Renal pelvis (tissue), 12 donors: ENCODE measurements at places on chromosomes 3 and 15. TPM values are rescaled to one million over a fixed set of nuclear protein-coding genes. Genes with fewer than 3 reads are reported as not detected.

GRCh38 chr3:4492208-4493013 lies 737 bp upstream of the ITPR1 start:
- no peak for DNase-seq

DNA sequence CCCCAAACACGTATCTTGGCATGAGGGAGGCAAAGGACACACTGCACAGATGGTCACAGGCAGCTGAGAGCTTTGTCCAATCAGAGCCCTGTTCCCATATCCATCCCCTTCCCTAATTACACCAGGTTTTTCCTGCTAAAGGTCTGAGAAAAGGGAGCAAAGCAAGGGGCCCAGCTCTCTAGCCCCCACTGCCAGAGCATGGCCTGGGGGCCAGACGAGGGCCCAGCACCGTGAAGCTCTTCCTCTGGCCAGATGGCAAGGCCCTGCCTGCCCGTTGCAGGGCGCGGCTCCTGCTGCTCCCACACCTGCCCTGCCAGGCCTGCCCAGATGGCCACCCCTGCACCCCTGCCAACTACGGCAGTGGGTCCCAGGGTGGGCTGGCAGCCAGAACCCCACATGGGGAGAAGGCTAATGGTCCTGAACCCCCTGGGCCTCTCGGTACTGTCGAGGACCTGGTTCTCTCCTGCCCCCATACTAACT lies 3.2 kb downstream of the SHF start:
- no peak for DNase-seq

The TM4SF4 gene
- polyA plus RNA-seq, result 3.6 TPM

GRCh38 chr3:147940405-147941193 lies 531.4 kb downstream of the ZIC1 start:
- no peak for DNase-seq

DNA sequence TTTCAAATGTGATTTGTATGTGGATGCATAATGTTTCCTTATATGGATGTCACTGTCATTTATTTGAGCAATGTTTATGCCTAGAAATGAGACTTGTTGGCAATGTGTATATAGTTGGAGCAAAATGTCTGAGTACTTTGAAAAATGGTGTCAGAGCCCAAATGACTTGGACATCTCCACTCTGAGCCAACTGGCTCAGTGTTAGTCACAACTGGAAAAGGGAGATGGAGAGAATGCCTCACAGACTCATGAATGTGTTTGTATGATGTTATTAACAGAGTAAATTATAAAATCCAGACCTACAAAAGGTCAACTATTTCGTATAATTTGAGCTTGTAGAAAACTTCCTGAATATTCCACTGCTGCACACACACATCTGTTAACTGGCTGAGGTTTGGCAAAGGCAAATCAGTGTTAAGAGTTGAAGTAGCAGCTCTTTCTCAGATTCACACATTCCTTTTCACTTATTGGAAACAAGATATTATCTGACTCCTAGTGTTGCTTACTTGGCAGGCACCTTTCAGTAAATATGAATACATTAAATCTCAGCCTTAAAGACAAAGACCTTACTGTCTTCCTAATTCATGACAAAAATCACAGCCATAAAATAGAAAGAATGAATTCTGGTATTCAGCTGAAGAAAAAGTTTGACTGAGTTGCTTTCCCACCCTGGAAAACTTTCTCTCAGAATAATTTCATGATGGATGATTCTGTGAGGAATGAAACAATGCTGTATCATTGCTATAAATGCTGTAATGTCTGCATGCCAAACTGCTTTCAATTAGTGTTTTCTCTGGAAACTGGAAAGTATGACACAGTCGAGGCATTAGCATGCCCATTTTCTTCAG lies 27.0 kb downstream of the ADIPOQ start:
- no peak for DNase-seq

DNA sequence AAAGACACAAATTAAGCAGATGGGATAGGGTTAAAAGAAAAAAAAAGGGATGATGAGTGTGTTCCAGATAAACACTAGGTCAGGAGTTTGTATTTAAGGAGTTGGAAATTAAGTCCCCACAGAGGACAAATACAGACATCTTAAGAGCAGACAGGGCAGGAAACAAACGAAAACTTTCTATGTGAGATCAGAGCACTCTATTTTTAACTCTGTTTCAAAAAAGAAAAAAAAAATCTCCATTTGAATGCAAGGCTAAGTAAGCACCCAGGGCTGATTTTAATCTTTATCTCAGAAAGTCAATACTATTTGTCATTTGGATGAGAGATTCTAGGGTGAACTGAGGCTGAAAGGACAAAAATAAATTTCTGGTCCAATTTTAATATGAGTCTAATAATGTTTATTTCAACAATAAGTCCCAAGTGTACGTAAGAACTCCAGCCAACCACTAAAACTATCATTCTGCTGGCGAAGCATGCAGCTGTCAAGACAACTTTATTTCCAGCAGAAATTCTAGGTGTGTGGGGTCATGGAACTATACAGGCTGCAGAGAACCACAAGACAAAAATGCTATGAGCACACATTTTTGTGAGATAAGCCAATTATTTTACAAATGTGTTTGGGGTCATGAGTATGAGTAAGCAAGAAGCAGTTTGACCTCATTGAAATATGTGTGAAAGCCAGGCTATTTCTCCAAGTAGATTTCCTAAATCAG lies 186.1 kb downstream of the FMN1 start:
- no peak for DNase-seq

The CCDC54 gene
- not detected for polyA plus RNA-seq

- DNase-seq, result no peak
Measured at GRCh38 chr3:63555767-63556166, 96.7 kb upstream of the SNTN start.

DNA sequence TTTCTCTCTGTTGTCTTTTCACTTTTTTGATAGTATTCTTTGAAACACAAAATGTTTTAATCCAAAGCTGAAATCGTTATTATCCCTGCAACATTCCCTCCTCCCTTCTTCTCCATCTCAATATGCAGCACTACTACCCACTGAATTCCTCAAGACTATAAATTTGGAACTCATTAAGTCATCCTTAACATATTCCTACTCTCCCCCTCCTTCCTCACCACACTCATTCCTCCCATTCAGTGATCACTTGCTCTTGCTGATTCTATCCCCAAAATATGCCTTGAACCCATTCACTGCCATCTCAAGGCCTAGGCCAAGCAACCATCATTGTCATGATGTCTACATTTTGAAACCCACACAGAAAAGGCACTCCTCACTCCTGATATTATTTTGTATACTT lies 2.4 kb upstream of the PIK3R4 start:
- no peak for DNase-seq

- DNase-seq, result no peak
Measured at GRCh38 chr3:88632226-88632625, 475.2 kb upstream of the EPHA3 start.

The C3orf70 gene
- polyA plus RNA-seq, result 7.1 TPM

DNA sequence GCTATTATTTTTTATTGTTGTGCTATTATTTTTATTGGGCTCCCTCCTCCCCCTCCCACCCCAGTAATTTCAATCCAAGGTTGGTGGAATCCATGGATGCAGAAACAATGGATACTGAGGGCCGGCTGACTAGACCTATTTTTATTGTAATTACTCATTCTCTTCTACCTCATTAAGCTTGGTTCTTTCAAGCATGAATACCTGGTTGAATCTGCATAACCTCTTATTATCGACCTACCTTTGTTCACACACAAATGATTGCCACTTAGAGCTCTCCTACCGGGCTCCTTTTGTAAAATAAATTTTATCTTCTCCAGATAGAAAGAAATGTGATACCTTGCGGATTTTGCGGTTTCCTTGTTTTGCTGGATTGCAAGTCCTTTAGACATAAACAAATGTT lies 31.6 kb downstream of the BTD start:
- no peak for DNase-seq

DNA sequence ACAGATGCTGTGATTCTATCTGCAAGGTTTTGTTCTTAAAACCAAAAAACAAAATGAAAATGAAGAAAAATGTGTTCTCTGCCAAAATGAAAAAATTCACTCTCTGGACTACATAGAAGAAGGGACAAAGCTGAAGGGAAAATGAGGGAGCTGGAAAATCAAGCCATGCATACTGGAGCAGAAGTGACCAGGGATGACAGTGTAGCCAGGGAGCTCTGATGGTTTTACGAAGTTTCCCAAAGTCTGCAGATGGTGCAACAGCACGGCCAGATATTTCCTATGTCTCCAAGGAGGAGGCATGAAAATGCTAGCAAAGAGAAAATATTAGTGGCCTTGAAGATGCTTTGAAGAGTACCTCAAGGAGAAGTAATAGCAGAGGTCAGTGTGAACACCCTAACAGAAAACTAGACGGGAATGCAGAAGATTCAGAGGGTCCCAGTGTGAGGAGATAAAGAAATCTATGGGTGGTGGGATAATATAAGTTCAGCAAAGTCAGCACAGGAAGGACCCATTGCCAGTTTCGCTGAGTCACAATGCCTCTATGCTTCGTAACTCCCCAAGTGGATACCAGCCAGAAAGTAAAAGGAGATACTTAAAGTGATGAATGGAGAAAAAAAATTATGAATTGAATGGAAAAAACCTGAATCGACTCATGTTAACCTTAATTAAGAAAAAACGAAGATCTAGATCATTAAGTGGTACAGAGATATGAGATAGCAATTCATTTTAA lies 39.0 kb upstream of the POMGNT2 start:
- DNase-seq, result no peak

DNA sequence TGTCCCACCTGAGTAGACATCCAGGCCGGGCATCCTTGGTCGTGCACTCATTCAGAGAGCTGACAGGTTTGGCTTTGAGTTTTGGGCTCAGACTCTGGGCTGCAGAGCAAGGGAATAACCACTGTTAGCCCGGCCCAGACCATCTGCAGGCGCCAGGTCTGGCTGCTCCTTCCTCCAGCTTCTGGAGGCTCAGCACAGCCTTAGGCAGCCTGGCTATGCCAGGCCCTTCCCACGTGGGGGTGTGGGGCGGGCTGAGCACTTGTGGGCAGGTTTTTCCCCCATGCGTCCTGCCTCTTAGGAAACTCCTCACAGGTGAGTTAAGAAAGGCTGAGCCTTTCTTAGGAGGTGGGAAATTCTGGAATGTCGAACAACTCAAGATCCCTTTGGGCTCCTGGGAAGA lies 11.2 kb downstream of the PLA2G4B start:
- DNase-seq, result no peak

- no peak for DNase-seq
Measured at GRCh38 chr15:64285150-64285549, 70.8 kb downstream of the CSNK1G1 start.

DNA sequence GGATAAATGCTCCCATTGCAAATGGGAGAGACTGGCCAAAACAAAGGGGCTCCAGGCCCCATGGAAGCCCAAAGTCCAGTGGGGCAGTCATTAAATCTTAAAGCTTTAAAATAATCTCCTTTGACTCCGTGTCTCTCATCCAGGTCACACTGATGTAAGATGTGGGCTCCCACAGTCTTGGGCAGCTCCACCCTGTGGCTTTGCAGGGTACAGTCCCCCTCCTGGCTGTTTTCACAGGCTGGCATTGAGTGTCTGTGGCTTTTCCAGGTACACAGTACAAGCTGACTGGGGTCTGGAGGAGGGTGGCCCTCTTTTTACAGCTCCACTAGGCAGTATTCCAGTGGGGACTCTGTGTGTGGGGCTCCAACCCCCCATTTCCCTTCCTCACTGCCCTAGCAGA lies 45.9 kb downstream of the NIPA2 start:
- no peak for DNase-seq

GRCh38 chr15:85356276-85356675 lies 24.1 kb upstream of the AKAP13 start:
- no peak for DNase-seq

GRCh38 chr3:71956069-71956340 lies 171.1 kb upstream of the PROK2 start:
- no peak for DNase-seq

GRCh38 chr3:55362210-55362960 lies 124.7 kb downstream of the WNT5A start:
- DNase-seq, result no peak

DNA sequence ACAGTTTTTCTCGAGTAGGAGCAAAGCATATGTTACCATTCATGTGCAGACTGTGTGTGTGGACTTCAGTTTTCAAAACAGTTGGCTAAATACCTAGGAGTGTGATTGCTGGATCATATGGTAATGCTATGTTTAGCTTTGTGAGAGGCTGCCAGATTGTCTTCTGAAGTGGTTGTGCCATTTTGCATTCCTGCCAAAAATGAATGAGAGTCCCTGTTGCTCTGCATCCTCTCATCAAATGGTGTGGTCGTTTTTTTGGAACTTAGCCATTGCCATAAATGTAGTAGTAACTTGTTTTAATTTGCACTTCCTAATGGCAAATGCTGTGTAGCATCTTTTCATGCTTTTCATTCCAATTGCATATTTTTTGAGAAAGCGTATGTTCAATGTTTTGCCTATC lies 77.2 kb upstream of the NDN start:
- DNase-seq, result no peak

DNA sequence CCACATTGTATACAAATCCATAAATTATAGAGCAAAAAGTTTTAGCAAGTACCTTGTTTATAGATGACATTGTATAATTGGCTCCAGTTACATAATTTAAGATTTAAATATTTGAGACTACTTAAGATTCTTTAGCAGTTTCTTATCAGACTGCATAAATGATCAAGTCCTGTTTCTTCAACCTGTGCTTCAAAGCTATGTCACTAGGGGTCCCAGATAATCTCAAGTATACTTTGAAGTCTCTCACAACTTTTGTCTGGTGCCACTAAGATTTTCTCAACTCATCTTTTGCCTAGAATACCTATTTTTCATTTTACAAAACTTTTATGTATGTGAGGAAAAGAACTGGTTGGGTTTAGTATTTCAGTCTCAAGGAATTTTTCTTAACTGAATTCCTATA lies 205.5 kb downstream of the STAG1 start:
- DNase-seq, result no peak

- no peak for DNase-seq
Measured at GRCh38 chr15:92714077-92714476, 58.5 kb upstream of the FAM174B start.

The ECE2 gene
- polyA plus RNA-seq, result 0.04 TPM

GRCh38 chr3:16864610-16865313 lies 20.0 kb upstream of the PLCL2 start:
- no peak for DNase-seq

DNA sequence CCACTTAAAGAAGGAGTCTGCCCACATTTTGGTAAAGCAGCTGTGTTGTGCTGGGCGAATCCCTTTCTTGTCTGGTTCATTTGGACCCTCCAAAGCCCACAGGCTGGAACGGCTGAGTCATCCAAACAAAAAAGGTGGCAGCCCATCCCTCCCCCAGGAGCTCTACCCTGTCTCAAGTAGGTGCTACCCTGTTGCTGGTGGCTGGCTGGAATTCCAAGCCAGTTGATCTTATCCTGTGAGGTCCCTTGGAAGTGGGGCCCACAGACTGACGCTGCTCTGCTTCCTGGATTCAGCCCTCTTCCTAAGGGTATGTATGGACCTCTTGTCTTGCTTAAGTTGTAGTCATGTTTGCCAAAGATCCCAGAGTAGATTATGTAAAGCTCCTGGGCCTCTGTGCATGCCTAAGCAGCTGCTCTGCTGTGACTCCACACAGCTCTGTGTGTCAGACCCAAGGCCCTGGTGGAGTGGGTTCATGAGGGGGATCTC lies 44.5 kb downstream of the CCR1 start:
- DNase-seq, result no peak

- DNase-seq, result no peak
Measured at GRCh38 chr15:35095941-35096340, 10.8 kb upstream of the NANOGP8 start.
